Mesenchymal stem cell (in vitro differentiated cells and primary cell): ENCODE measurements at places on chromosomes 2 and 18.

DNA sequence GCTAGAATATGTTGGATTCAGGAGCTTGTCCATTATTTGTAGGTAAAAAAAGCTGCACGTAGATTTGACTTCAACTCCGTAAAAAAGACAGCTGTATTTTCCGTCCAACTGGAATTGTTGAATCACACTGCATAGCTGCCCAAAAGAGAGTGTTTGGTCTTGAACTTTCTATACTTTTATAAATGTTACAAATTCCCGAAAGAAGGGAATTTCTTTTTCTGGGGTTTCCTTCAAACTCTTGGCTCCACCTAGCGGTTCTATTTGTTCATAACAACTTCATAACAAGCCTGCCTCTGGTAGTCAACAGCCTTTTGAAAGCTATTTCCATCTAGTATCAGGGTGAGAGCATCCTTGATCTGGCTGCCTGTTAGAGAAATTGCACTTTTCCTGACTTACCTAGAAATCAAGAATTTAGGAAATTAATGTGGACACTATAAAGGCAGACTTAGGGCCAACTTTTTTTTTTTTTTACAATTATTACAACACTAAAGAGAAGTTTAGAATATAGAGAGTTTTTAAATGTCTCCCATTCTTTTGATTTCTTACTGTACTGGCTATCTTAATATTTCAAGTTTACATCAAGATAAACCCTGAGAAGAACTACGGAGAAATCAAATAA lies 48.1 kb downstream of the TMEM185B start:
- peak; percentile 70 for DNase-seq

GRCh38 chr2:109087055-109087663 lies 41.8 kb upstream of the SH3RF3 start:
- DNase-seq, result no peak

DNA sequence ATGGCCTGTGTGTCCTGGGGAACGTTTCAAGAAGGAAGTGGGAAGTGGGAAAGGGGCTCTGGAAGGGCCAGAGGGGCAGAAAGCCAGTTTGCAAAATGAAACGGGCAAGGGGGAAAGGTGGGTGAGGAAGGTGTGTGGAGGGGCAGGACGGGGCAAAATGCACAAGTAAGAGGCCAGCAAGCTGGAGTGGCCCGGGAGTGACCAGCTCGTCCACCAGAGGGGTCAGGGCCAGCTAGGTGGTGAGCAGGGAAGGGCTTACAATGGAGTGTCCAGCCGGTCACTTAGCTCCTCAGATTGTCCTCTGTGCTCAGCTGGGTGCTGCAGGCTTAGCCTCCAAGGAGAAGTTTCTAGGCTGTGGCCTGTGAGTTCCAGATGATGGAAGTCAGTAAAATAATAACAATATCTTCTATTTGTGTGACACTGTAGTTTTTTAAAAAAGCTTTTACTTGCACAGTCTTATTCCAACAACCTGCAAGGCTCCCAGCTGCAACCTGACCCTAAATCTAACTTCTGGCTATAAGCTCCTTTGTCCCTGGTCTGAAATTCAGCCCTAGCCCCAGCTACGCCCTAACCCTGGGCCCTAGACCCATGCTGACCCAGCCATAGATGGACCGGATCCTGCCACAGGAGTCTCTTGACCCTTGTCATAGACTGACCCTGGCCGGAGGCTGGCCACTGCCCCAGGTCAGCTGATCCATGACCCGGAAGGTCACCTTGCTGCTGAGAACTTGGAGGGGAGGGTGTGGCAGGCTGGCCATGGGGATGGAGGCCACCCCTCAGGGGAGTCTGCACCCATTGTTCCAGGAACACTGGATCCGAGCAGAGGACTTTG lies 29.2 kb downstream of the MYO7B start:
- no peak for DNase-seq

DNA sequence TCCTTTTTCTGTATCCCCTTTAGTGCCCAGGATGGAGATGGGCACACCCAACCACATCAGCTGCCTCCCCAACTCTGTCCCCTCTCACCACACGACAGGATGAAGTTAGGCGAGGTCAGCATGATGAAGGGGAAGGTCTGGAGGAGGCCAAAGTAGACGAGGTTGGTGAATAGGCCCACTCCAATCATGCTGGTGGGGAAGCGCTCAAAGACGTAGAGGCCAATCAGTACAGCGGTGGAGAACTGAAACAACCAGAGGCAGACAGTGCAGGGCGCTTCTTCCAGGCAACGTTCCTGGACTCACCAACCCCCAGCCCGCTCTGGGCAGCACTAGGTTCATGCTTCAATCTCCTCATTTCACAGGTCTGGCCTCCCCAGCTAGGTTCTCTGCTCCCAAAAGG lies 2.9 kb downstream of the TEX261 start:
- DNase-seq, result no peak

DNA sequence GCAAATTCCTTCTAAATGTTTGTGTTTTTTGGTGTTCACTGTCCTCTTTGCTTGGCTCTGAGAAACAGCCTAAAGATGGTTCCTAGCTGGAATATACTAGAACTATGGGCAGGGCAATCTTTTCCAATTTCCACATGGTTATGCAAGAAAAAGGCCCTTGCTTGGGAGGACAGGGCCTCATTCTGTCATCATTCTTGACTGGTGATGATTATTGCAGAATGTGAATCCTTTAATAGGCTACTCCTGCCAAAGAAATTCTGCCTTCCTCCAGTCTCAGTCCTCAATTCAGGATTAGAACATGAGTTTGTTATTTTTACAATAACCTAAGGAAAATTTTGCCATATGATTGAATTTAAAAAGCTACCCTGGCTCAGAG lies 218.7 kb downstream of the HNMT start:
- DNase-seq, result no peak

- DNase-seq, result peak; percentile 33
These were observed 99.2 kb upstream of the ASAP2 start for GRCh38 chr2:9107168-9108025.

DNA sequence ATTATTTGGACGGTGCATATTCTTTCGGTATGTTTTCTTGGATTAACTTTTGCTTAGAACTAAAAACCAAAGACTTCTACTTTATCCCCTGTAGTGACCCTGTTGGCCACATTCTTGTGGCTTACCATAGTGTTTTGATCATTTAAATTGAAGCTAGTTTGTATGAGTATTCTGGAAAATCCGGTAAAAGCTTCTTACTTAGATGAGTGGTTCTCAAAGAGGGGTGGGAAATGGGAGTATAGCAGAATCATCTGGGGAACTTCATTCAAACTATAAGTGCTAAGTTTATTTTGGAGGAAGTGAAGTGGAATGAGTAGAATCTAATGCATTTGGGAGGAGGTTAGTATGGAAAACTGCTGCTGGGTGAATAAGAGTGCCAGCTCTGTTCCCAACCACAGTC lies 3.8 kb downstream of the PPP1CB start:
- peak; percentile 49 for DNase-seq

DNA sequence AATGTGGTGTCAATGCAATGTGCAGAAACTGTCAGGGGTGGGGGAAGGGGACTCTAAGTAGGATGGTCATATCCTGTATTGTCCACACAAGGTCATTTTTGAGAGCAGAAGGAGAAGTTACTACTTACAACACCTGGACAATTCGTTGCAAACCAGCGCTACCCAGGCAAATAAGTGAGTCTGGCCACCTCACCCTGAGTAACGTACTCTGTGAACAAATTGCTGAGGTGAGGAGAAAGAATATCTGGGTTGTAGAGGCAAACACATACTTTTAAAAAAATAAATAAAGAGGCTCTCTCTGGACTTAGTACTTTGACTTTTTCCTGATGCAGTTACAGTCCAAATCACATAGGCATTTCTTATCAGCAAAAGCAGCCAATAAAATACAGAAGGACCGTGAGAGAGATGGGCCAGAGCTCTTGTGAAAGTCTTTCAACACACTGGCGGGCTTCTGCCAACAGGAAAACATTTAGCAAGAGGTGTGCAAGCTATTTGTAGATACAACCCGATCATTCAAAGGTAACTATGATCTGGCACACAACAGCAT lies 268.2 kb upstream of the ID2 start:
- no peak for DNase-seq

DNA sequence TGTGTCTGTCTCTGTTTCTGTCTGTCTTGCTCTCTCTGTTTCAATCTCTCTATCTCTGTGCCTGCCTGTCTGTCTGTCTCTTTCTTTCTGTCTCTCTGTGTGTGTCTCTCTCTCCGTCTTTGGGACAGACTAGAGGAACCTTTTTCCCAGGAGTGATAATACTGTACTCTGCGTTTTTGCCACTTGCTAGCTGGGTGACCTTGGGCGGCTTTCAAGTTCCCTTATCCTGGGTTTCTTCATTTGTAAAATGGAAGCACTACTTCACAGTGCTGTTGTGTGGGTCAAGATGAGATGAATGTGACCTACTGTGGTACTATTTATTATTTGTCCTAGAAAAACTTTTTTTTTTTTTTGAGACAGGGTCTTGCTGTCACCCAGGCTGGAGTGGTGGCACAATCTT lies 42.4 kb downstream of the HPCAL1 start:
- no peak for DNase-seq

DNA sequence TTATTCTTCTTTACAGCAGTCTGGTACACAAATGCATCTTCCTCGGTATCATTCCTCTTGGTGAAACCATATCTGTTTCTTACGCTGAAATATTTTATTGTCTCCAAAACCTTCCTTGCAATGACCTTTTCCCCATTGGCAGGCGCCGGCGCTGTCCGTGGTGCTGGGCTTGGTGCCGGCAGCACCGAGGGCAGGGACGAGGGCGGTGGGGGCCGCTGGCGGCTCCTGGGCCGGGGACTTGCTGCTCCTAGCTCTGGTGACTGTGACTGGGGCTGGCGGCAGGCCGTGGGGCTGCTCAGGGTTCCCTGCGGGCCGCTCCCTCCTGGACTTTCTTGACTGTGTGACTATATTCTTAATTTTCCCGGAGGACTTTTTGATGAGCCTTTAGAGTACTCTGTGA lies 72.5 kb downstream of the GPR39 start:
- DNase-seq, result peak; percentile 22

DNA sequence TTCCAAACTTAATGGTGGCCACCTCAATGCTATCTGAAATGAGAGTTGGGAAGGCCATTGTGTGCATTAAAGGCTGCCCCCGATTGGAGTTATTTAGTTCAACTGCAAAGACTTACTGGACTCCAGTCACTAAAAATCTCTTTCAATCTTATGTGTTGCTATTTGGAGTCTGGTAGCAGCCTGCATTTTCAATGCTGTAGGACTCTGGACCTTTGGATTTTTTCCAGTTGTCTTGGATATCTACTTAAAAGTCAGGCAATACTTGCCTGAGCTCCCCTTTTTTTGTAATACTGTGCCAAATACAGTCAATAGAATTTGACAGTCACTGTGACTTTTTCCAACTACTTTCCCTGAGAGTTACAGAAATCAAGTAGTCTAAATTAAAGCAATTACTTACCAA lies 281.9 kb downstream of the TRIB2 start:
- no peak for DNase-seq

DNA sequence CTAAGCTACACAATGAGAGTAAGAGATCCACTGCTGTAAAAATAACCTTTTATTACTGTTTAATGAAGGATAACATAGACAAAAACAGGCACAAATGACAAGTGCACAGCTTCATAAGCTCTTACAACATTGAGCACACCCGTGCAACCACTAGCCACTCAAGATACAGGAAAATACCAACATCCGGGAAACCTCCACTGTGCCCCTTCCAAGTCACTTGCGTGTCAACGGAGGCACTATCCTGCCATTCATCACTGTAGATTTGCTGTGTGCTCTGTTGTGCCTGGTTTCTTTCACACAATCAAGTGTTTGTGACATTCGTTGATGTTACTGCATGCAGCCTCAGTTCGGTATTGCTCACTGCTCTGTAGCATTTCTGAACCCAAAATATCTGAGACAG lies 292.9 kb upstream of the MYT1L start:
- no peak for DNase-seq

DNA sequence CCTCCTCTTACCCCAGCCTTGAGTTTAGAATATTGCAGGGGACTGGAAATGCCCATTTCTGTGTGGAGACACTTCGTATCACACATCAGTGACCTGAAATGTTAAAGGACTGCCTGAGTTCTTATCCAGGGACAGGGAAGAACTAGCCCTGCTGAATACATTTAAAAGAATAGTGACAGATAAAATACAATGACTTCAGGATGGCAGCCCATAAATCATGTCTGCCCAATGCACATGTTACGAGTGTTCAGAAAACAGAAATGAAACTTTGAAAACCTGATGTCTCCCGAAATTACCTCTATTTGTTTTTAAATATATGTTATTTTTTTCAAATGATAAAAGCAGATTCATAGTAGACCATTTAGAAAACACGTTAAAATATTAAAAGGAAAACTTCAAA lies 22.3 kb upstream of the RAB12 start:
- DNase-seq, result no peak

GRCh38 chr2:113973810-113974209 lies 83.9 kb downstream of the ACTR3 start:
- DNase-seq, result no peak

DNA sequence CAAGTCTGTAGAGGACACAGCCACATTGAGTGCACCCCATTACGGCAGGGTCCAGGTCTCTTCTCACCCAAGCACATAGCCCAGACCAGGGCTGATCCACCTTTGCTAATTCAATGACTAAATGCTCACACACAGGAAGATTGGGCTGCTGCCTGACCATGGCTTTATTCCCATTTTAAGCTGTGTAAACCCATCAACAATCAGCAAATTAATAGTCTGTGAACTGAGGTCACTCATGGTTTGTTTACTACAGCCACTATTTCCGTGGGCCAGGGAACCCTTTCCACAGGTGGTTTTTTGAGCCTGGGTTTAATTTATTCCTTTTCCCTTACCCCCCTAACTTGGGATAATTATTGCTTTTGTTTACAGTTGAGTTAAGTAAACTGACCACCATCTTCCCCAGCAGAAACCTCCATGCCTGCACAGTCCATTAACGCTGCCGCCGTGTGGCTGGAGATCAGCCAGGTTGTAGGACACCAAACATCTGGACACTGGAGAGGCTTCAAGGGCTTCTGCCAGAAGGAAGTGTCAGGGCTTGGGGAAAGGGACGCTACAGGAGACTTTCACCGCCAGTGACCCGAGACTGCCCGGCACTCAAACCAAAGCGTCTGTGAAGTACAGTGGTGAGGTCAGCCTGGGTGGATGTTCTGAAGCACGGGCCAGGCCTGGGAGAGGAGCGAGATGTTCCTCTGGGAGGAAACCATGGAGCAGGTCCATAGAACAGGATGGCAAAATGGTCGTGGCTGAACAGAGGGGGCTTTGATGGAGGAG lies 282.9 kb downstream of the DYSF start:
- peak; percentile 71 for DNase-seq

GRCh38 chr18:25517881-25518715 lies 166.1 kb upstream of the ZNF521 start:
- no peak for DNase-seq

DNA sequence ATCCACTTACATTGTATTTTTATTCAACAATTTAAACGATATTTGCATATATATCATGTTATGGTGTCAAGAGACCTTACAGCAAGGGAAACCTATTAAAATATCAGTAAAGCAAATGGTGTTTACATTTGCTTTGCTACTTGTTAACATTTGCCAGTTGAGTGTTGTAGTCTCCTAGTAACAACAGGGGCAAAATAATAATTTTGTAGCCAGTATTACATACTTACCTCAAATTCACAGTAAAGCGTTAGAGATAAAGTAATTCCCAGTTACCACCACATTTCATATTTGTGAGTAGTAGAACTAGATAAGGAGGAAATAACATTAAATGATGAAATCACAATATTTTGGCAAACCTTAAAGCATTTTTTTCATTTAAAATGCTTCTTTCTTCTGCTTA lies 71.3 kb downstream of the FASTKD2 start:
- no peak for DNase-seq
